ENCODE measurements at places on chromosomes 6 and 20.

DNA sequence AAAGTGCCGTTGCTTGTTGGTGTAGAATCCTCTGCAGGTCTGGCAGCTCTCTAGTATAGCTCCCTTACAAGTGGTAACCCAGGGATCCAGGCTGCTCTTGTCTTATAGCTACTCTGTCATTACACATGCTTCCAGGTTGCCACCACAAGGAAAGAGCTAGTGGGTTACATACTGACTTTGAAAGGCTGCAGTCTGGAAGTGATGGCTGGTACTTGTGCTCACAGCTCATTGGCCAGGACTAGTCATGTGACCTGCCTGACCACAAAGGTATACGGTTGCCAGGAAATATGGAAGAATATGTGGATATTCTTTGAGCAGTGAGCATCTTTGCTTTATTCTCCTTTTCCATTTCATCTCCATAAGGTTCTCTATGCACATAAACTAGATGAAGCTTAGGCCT is 46.0 kb downstream of the RREB1 start:
- no peak for DNase-seq

DNA sequence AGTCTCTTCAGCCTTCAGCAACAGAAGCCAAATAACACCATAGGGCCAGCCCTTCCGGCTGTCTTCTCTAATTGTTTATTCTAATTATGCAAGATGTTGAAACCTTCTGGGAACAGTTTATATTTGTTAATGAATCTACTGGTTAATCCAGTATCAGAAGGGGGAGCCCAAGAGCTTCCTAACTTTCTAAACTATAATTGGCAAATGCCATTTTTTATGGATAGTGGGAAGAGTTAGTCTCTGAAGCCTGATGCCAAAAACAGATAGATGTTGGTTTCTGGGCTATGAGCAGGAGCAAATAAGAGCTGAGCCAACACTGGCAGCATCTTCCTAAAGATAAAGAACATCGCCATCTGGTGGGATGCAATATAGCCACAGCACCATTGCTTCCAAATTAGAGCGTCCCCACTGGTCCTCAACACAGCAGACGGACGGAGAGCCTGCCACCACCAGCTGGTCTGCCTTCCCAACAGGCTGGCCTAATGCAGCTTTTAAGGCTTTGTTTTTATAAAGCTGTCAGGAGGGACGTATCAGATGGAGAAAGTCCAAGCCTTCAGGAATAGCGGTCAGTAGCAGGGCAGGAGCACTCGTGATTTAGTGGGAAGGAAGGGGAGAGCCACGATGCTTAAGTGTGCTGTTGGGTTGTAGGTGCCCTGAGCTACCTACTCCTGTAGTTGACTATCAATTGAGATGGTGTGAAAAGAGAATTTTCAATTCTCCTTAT is 118.8 kb downstream of the RALGAPA2 start:
- peak; percentile 66 for DNase-seq

DNA sequence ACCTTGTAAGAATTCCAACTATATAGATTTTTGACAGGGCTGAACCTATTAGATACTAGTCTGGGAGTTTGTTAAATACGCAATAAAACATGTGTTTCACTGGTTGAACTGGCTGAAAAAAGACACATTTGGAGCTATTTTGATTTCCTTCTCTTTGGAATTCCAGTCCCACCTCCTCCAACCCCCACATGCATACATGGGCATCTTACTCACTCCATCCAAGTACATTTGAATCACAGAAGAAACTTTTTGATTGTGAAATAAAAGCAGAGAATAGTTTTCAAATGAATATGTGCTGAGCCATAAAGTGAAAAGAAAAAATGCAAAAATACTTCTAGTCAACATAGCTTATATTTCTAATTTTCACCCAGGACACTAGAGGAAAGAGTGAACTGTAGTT is 33.9 kb upstream of the STXBP5 start:
- peak; percentile 97 for DNase-seq

GRCh38 chr6:158287047-158287446 is 25.2 kb upstream of the TULP4 start:
- peak; percentile 32 for DNase-seq

GRCh38 chr20:57205606-57206219 is 60.7 kb downstream of the BMP7 start:
- DNase-seq = peak; percentile 84

- peak; percentile 56 for DNase-seq
Measured at GRCh38 chr6:42714098-42714761, 8.2 kb downstream of the PRPH2 start.

DNA sequence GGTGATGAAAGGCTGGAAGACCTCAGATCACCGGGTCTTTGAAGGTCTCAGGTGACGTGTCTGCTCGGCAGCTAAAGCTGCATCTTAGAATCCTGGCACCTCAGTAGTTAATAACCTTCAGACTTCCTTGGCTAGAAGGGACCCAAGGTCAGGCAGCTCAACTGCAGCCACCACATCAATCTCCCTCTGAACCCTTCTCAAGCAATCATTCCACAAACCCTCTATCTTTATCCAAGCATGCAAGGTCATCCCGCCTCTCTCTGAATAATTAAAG is 16.7 kb upstream of the TLDC2 start:
- no peak for DNase-seq

- no peak for DNase-seq
Measured at GRCh38 chr6:73343164-73343563, 10.9 kb downstream of the DPPA5 start.

DNA sequence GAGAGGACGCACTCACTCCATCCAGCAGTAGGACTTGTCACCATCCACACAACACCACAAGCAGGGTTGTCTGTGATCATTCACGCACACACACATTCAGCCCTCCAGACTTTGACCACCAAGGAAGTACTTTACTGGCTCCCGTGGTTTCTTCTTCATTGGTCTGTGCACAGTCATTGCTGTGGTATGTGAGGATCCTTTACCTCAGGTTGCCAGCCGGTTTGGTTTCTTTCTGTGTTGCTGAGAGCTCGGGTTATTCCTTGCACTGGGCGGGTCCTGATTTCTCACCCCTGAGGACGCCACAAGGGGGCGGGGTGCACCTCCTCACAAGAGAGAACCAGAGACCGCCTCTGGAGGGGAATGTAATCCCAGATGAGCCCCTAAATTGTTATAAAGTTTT is 11.2 kb downstream of the SLC35A1 start:
- DNase-seq = peak; percentile 77

GRCh38 chr20:31673943-31674463 is 36.3 kb downstream of the COX4I2 start:
- no peak for DNase-seq

DNA sequence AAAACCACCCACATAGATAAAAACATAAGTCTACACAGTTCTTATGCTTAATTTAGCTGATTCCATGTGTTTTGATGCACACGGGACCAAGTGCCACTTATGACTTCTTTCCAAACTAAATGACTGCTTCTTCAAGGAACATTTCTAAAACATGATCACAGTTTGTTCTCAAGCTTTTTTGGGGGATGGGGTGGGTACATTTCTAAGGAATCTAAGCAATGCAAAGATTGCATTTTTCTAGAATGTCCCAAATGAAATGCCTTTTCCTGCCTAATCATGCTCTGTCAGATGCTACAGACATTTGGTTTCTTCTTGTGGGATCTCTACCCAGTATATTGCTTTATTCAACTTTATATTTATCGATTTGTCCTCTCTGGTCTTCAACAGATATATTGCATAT is 496.8 kb upstream of the JAG1 start:
- peak; percentile 82 for DNase-seq

DNA sequence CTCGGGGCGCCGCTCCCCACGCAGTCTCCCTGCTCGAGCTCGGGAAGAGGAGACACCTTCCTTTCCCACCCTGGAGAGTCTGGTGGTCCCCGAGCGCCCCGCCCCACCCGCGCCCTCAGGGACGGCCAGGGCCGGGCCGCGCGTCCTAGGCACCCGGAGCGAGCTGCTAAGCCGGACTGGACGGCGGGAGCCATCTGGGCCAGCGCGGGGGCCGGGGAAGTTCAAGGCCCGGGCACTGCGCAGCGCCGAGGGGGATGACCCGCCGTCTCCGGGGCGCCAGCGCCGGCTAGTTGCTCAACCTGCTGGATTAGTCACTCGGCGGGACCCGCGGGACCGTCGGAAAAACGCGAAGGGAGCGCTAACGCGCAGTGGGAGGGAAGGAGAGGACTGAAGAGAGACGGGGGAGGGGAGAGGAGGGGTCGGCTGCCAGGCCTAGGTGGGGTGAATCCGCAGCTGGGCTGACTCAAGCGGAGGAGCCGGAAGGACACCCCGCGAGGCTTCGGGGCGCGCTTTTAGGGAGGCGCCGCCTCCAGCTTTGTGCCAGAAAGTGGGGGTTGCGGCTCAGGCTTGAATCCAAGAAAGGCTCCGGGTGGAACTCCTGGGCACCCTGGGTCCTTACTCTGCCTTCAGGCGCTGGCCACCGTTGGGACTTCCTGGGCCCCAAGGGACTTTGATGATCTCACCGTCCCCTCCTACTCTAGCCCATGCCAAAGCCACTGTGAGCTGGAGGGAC is 75.7 kb upstream of the FOXP4 start:
- peak; percentile 50 for DNase-seq

GRCh38 chr6:33967966-33968724 is 164.3 kb upstream of the MLN start:
- peak; percentile 60 for DNase-seq

DNA sequence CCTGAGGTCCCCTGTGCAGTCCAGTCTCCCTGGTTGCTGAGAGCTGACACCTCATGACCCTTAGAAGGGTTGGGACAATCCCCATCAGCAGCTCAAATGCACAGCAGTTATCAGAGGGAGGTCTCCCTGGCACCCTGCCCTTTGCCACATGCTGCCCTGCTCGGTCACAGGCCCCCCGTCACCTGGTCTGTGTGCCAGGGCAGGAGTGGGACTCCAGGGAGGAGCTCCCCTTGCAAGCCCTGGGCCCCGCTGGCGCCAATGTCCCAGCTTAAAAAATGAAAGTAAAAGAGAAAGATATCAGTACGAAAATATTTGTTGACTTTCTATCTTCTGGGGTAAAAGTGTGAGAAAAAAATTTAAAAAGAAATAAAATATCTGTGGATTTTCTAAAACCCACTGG is 68.1 kb upstream of the SLC22A16 start:
- DNase-seq = no peak
